ENCODE measurements at places on chromosomes 6 and 20. TPM values are rescaled to one million over a fixed set of nuclear protein-coding genes. Genes with fewer than 3 reads are reported as not detected.

The SLC35D3 gene
- polyA plus RNA-seq = 1.5 TPM

The NRSN1 gene
- polyA plus RNA-seq = 0.15 TPM

The SIRPB2 gene
- polyA plus RNA-seq = 1.4 TPM

The TRIM40 gene
- 0.12 TPM for polyA plus RNA-seq

The HTR1E gene
- 0.55 TPM for polyA plus RNA-seq

The FBXO5 gene
- 46.2 TPM for polyA plus RNA-seq

The HLA-DQB1 gene
- polyA plus RNA-seq = 4.4 TPM

The RAB44 gene
- 0.17 TPM for polyA plus RNA-seq

The ETV7 gene
- polyA plus RNA-seq = 0.14 TPM

The HEY2 gene
- polyA plus RNA-seq = 1.3 TPM

The MTFR2 gene
- polyA plus RNA-seq = 4.1 TPM

The LY6G6C gene
- 0.45 TPM for polyA plus RNA-seq

The PROKR2 gene
- polyA plus RNA-seq = not detected

The MYCT1 gene
- polyA plus RNA-seq = 39.7 TPM

The SIGLEC1 gene
- polyA plus RNA-seq = 2.9 TPM

The FAXC gene
- 7.7 TPM for polyA plus RNA-seq

The THBS2 gene
- polyA plus RNA-seq = 8.0 TPM

The KCNK16 gene
- polyA plus RNA-seq = 0.31 TPM

The NMBR gene
- 0.46 TPM for polyA plus RNA-seq

The CAP2 gene
- 9.8 TPM for polyA plus RNA-seq

The MAFB gene
- polyA plus RNA-seq = 11.3 TPM

The ADGRG6 gene
- 158 TPM for polyA plus RNA-seq

The SYCP2L gene
- polyA plus RNA-seq = 5.2 TPM

The TMEM170B gene
- polyA plus RNA-seq = 6.3 TPM

The TAAR2 gene
- not detected for polyA plus RNA-seq

The FOXA2 gene
- 33.5 TPM for polyA plus RNA-seq

The HLA-DQA1 gene
- 4.9 TPM for polyA plus RNA-seq

The EPB41L2 gene
- polyA plus RNA-seq = 283 TPM
